ENCODE measurements at places on chromosomes 11 and 22. TPM values are rescaled to one million over a fixed set of nuclear protein-coding genes. Genes with fewer than 3 reads are reported as not detected.

The AGBL2 gene
- total RNA-seq, result 13.6 TPM

The MOGAT2 gene
- total RNA-seq, result 0.12 TPM

GRCh38 chr22:49208004-49208402 lies 619.7 kb downstream of the BRD1 start:
- H3K36me3 ChIP-seq, result no peaks in the 10 kb centered on the region
- H3K4me1 ChIP-seq, result no peaks in the 10 kb centered on the region
- no peaks in the 10 kb centered on the region for H3K27me3 ChIP-seq
- H3K4me3 ChIP-seq, result no peak overlapping the region
- no peak for DNase-seq

DNA sequence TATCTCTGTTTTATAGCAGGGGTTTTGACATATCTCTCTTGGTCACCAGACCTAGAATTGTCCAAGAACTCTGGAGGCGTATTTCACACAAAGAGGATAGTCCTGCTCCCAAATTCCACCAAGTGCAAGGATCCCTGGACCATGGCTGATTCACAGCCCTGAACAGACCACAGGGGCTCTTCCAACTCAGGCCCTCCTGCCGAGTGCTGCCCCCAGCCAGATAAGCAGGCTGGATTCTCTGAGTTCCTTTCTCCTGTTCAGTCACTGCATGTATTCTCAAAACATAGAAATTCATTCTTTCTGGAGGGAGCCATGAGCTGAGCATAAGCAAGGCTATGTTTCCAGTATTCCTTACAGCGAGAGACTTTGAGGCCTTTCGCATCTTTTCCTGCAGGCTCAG lies 13.4 kb upstream of the PLEKHB1 start:
- H3K27ac ChIP-seq, result no peak overlapping the region
- no peak overlapping the region for H3K4me3 ChIP-seq
- no peaks in the 10 kb centered on the region for H3K27me3 ChIP-seq

GRCh38 chr11:64649291-64649697 lies 58.3 kb downstream of the SLC22A12 start:
- no peak overlapping the region for H3K4me3 ChIP-seq
- H3K4me1 ChIP-seq, result peaks cover 15% of the 10 kb centered on the region
- H3K27me3 ChIP-seq, result peaks cover 15% of the 10 kb centered on the region
- H3K36me3 ChIP-seq, result no peaks in the 10 kb centered on the region

DNA sequence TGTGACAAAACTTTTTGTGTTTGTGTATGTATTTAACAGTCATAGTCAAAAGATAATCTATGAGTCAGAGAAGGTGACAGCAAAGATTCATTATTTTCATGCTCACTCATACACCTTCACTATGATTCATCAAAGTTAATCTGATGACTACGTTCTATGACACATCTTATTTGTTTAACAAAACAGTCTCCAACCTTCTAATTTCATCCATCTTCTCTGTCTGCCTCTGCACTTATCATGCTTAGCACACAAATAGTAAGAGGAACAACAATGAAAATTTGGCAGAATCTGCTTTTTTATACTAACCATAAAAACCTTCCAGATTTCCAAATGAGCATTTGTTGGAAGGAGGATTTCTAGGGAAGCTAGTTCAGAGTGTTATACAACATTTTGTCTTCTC lies 568.9 kb downstream of the LUZP2 start:
- no peak overlapping the region for H3K4me3 ChIP-seq
- H3K27me3 ChIP-seq, result no peaks in the 10 kb centered on the region
- H3K4me1 ChIP-seq, result no peaks in the 10 kb centered on the region
- H3K36me3 ChIP-seq, result no peaks in the 10 kb centered on the region

The RFPL2 gene
- total RNA-seq, result not detected

- DNase-seq, result no peak
- H3K27ac ChIP-seq, result no peak overlapping the region
- H3K4me3 ChIP-seq, result no peak overlapping the region
- H3K4me1 ChIP-seq, result no peaks in the 10 kb centered on the region
- no peaks in the 10 kb centered on the region for H3K27me3 ChIP-seq
Observed at GRCh38 chr22:45638834-45639746, 32.5 kb upstream of the ATXN10 start.

- no peak overlapping the region for H3K4me3 ChIP-seq
- H3K27me3 ChIP-seq, result no peaks in the 10 kb centered on the region
- no peak overlapping the region for H3K27ac ChIP-seq
- DNase-seq, result no peak
- H3K4me1 ChIP-seq, result no peaks in the 10 kb centered on the region
Observed at GRCh38 chr11:40170078-40170477, 1289.4 kb downstream of the LRRC4C start.

- DNase-seq, result no peak
- no peak overlapping the region for H3K4me3 ChIP-seq
Observed at GRCh38 chr11:132621976-132622580, 910.2 kb downstream of the OPCML start.

The CAPN1 gene
- 202 TPM for total RNA-seq

The HORMAD2 gene
- not detected for total RNA-seq

The TSGA10IP gene
- not detected for total RNA-seq

GRCh38 chr11:19992162-19992561 lies 168.1 kb downstream of the DBX1 start:
- no peak for DNase-seq
- H3K36me3 ChIP-seq, result no peaks in the 10 kb centered on the region
- no peaks in the 10 kb centered on the region for H3K4me1 ChIP-seq
- H3K27ac ChIP-seq, result no peak overlapping the region
- H3K4me3 ChIP-seq, result no peak overlapping the region
- H3K27me3 ChIP-seq, result no peaks in the 10 kb centered on the region

Measured in B cell (primary cell).